ENCODE measurements at places on chromosomes 1 and 21.

DNA sequence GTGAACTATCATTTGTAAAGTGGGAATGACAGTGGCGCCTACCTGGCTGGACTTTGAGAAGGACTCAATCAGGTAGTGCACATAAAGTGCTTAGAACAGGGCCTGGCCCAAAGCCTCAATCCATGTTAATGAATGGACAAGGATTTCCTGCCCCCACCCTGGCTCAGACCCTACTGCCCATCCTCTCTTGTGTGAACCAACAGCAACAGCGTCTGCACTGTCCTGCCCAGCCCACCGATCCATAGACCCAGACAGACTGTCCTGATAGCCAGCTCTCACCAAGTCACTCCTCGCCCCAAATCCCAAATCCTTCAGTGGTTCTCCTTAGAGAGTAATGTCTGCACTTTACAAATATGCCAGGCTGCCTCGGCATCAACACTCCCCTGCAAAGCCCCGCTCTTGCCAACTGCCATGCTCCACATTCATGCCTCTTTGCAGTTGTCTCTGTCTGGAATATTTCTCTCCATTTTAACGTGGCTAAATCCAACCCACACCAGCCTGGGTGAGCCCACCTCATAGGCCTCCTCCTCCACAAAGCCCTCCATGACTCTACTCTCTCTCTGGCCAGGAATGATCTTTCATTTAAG, 157.6 kb upstream of the EDN2 start:
- no peaks in the 10 kb centered on the region for H3K36me3 ChIP-seq
- H3K27me3 ChIP-seq, result no peaks in the 10 kb centered on the region
- H3K4me1 ChIP-seq, result peaks cover 26% of the 10 kb centered on the region
- H3K4me3 ChIP-seq, result no peak overlapping the region
- DNase-seq, result no peak

- H3K27ac ChIP-seq, result no peak overlapping the region
- no peak overlapping the region for H3K4me3 ChIP-seq
- no peak for DNase-seq
Observed at GRCh38 chr1:6302568-6302967, 41.7 kb upstream of the GPR153 start.

- no peak overlapping the region for H3K4me3 ChIP-seq
- H3K27me3 ChIP-seq, result no peaks in the 10 kb centered on the region
- DNase-seq, result no peak
- H3K27ac ChIP-seq, result no peak overlapping the region
- no peaks in the 10 kb centered on the region for H3K4me1 ChIP-seq
Observed at GRCh38 chr1:243233908-243234307, 21.2 kb downstream of the CEP170 start.

GRCh38 chr1:1245178-1245816, 1.2 kb downstream of the C1QTNF12 start:
- no peak overlapping the region for H3K27ac ChIP-seq
- H3K36me3 ChIP-seq, result no peaks in the 10 kb centered on the region
- DNase-seq, result no peak
- no peak overlapping the region for H3K4me3 ChIP-seq
- peaks cover 4% of the 10 kb centered on the region for H3K27me3 ChIP-seq
- H3K4me1 ChIP-seq, result peaks cover 2% of the 10 kb centered on the region

DNA sequence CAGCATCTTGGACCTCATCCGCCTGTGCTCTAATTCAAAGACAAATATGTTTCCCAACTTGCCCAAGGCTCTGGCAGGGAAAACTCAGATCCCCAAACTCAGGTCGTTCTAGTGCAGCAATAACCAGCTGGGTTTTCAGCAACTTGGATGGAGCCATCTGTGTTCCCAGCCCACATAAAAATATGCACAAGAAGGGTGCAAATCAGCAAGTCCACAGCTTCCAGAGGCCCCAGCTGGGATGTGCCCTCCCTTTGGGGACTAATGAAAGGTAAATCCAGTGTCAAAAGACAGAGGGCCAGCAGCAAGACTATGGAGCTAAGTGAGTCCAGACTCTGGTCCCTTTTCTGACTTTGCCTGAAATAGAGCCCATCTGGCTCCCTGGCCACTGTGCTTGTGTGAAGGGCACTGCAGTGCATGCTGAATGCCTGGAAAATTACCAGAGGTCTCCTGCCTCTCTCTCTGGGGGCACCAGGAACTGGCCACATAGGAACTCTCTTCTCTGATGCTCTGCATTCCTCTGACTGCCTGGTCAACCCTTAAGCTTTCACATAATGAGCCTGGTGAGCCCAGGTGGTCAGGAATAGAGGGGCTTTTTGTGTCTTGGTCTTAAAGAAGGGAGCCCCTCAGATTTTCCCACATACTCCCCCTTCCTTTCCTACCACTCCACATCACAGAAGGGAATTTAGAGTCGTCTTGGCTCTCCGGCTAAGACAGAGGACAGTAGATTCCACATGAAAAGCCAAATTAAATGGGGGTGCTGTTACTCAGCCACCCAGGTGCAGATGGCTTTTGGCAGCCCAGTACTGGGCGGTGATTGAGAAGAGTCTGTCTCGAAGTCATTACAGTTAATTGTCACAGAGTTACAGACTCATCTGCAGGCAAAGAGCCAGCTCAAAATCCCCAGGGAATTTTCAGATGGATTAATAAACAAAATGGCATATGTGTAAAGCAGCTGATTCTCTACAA, 88.1 kb upstream of the C1orf21 start:
- no peaks in the 10 kb centered on the region for H3K27me3 ChIP-seq
- no peak for DNase-seq
- H3K4me1 ChIP-seq, result no peaks in the 10 kb centered on the region
- no peak overlapping the region for H3K27ac ChIP-seq

GRCh38 chr1:78369546-78369945, 121.2 kb upstream of the PTGFR start:
- no peak overlapping the region for H3K27ac ChIP-seq
- H3K36me3 ChIP-seq, result no peaks in the 10 kb centered on the region
- DNase-seq, result no peak
- H3K4me3 ChIP-seq, result no peak overlapping the region
- H3K27me3 ChIP-seq, result no peaks in the 10 kb centered on the region
- H3K4me1 ChIP-seq, result no peaks in the 10 kb centered on the region

- no peak for DNase-seq
- H3K27me3 ChIP-seq, result no peaks in the 10 kb centered on the region
- H3K4me3 ChIP-seq, result no peak overlapping the region
- no peaks in the 10 kb centered on the region for H3K4me1 ChIP-seq
- H3K27ac ChIP-seq, result no peak overlapping the region
Observed at GRCh38 chr1:198841477-198841876, 202.6 kb downstream of the PTPRC start.

GRCh38 chr1:83857103-83857502, 141.8 kb downstream of the TTLL7 start:
- H3K4me1 ChIP-seq, result peaks cover 6% of the 10 kb centered on the region
- H3K4me3 ChIP-seq, result no peak overlapping the region
- H3K36me3 ChIP-seq, result no peaks in the 10 kb centered on the region
